ENCODE measurements at places on chromosomes 4 and X.

DNA sequence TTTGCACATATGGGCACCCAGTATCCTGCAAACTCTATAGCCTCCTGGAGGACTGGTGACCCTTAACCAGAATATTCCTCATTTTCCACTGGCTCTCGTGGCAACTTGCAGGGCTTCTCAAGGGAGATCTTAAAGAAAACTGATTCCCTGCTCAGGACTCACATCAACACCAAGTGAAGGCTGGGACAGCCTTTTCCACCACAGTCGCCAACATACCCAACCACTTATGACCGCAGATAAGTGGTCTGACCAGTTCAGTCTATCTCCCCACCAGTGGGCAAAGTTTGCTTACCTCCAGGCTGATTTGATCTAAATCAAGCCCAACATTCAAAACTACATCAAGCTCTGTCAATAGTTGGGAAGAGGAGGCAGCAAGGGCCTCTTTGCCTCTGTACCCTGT is 289.3 kb upstream of the GATB start:
- DNase-seq, result peak; percentile 65

DNA sequence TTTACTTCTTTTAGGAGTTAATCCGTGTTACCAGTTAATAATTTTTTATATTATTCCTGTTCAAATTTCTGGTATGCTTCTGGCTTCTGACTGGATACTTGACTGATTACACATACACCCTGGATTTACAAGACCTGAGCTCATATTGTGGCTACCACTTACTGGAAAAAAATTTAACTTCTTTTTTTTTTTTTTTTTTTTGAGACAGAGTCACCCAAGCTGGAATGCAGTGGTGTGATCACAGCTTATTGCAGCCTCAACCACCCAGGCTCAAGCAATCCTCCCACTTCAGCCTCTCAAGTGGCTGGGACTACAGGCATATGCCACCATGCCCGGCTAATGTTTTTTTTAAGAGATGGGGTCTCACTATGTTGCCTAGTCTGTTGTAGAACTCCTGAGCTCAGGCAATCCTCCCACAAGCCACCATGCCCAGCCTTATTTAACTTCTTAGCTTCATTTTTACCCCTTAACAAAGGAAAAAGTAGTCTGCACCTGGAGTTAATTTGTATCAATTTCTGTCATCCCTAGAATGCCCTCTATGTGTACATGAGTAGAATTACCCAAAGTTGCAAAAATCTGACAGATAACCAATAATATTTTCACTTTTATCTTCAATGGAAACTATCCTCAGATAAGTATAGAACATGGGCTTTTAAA is 50.3 kb downstream of the TMEM165 start:
- DNase-seq, result no peak

GRCh38 chrX:150094375-150094774 is 156.1 kb upstream of the EOLA2 start:
- no peak for DNase-seq

- no peak for DNase-seq
These were observed 346.0 kb upstream of the EPHA5 start for GRCh38 chr4:66016240-66016639.

- DNase-seq, result no peak
These were observed 799.6 kb upstream of the DIAPH2 start for GRCh38 chrX:95885074-95885473.

GRCh38 chr4:152462047-152462446 is 73.8 kb downstream of the FBXW7 start:
- no peak for DNase-seq

Data from NCI-H510A treated with DMSO at 0.1 percent for 48 hours (cell line).